ENCODE measurements at places on chromosomes 4 and X. TPM values are rescaled to one million over a fixed set of nuclear protein-coding genes. Genes with fewer than 3 reads are reported as not detected.

IRAK1 gene
- 58.6 TPM for total RNA-seq

OTC gene
- total RNA-seq, result 0.32 TPM

PRDM5 gene
- 8.2 TPM for total RNA-seq

GPR173 gene
- total RNA-seq, result 2.8 TPM

ANAPC10 gene
- 17.4 TPM for total RNA-seq

WAS gene
- total RNA-seq, result 9.1 TPM

CDK16 gene
- total RNA-seq, result 132 TPM

TBC1D25 gene
- total RNA-seq, result 18.1 TPM

HS3ST1 gene
- total RNA-seq, result 7.6 TPM

MAGEA11 gene
- not detected for total RNA-seq

MAGT1 gene
- total RNA-seq, result 65.0 TPM

CT45A1 gene
- not detected for total RNA-seq

SPANXA1 gene
- not detected for total RNA-seq

BTK gene
- 3.5 TPM for total RNA-seq

GNRHR gene
- total RNA-seq, result not detected

ANXA10 gene
- total RNA-seq, result not detected

S100P gene
- 0.38 TPM for total RNA-seq

DNA sequence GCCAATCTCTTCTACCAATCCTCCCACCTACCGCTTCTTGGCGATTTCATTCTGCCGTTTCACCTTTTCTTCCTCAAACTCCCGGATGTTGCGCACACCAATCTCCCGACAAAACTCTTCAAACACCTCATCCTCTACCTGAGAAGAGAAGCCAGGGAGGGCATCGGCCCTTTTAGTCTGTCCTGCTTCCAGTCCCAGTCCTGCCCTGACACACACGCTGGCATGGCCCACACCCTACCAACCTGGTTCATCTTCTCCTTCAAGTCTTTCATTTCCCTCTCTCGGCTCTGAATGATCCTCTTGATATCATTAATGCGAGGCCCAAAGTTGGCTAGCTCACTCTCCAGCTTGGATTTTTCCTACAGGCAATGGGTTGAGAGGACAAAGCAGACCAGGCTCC, 18.9 kb downstream of the SMC1A start:
- DNase-seq, result no peak

- DNase-seq, result no peak
Observed at GRCh38 chr4:169869490-169869889, 111.7 kb upstream of the HPF1 start.

DNA sequence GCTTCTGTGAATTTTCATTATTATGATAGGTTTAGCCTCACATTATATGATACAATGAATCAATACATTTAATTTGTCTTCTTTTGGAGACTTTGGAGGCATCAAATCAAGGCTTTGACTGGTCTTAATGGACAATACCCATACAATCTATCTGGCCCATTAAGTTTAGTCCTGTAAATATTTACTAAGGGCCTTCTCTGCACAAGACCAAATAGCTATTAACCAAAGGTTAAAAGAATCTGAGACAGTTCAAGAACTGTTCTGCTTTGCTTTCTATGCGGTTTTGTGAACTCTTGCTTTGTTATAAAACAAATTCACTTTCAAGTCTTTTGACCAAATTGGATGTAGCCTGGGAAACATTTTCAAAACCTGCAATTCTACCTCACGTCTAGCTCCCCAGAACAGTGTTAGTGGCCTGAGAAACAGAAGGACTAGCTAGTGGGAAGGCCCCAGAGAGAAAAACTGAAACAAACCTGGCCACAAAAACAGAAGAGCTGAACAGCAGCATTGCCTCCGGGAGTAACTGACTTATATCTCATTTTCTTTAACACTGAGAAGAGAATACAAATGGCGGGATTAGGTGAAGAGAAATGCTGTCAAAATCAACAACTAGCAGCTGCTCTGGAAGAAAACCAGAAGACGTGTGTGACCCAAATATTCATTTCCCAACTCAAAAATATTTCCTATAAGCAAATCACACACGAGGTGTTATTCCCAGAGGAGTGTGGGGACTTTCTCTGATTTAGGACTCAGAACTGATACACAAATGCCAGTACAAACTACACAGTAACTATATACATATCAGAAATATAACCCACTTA, 548 bp downstream of the TLR1 start:
- DNase-seq, result no peak

- DNase-seq, result no peak
Observed at GRCh38 chr4:141375855-141376254, 155.2 kb downstream of the ZNF330 start.

GRCh38 chr4:159121371-159121770, 18.5 kb downstream of the RAPGEF2 start:
- no peak for DNase-seq

DNA sequence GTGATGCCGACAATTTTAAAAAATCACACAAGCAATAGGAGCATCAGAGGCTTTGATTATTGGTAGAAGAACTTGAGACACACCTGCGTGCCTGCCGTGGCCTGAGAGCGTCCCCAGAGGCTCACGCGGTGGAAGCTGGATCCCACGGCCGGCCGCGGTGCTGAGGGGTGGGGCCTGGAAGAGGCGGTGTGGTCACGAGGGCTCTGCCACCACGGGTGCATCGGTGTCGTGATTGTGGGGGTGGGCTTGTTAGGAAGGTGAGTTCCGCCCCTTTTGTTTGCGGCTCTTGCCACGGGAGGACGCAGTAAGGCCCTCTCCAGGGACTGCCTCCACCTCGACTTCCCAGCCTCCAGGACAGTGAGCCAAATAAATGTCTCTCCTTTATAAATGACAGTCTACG, 77.2 kb upstream of the ADRA2C start:
- no peak for DNase-seq

DNA sequence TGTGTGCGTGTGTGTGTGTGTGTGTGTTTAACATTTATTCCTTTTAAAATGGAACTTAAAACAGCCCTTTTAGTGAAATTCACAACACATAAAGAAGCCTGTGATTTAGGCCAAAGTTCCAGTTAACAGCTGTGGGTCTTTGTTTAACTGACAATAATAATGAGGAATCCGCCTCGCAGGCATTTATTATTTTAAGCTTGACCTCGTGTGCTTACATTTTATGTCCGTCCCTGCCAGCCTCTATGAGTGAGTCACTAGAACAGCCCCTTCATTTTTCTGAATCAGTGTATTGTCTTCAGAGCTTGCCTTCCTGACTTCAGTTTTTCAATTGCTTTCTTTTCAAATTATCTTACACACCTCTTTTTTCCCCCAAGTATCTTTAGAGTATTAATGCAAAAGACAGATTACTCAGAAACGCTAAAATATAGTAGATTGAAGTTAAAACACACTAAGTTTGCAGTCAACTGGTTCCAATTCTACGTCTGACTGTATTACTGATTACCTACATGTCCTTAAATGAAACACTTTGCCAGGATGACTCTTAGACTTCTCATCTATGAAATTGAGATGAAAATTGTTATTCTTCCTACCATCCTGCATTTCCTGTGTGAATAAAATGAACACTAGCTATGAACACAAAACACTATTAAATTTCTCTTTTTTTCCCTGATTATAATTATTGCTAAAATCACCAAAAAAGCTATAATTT, 319.6 kb upstream of the HS3ST1 start:
- DNase-seq, result peak; percentile 24

DNA sequence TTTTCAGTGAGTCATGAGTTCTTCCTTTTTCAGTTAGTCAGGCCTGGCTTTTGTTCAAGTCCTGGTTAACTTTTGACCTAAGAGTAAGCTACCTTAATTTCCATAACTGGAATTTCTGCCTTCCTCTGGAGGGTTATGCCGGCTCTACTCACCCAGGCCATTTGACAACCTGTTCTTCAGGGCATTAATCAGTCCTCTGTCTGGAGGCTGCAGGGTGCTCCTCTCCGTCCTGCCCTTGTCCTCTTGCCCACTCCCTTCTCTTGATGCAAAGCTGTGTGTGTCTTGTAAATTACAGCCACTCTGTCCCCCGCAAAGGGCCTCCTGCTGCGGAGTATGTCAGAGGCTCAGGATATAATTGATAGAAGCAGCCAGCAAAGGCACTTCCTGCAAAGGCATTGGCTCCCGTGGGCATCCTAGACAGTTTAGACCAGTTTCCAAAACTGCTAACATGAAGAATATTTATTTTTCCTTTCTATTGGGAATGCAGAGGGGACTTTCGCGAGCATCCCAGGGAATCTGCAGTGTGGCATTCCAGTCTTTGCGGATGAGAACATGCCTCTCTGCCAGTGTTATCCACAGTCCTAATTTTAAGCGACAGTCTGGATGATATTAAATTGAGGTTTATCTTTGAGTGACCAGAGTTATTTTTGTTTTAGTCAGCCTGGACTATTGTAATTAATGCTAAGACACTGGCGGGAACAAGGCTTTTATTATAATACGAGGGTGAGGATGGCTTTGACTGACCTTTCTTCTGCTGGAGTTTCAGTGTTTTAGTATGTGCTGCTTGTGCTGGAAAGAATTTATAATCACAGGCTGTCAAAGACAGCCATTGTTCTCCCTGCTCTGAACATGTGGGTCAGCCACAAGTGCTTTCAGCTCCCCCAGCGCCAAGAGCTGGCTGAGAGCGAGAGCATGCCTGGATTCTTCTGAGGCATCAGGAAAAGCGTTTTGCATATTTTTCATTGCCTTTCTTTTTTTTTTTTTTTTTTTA, 74.2 kb downstream of the LIMCH1 start:
- DNase-seq, result peak; percentile 71

GRCh38 chr4:1072830-1073446, 40.4 kb downstream of the RNF212 start:
- DNase-seq, result peak; percentile 57

DNA sequence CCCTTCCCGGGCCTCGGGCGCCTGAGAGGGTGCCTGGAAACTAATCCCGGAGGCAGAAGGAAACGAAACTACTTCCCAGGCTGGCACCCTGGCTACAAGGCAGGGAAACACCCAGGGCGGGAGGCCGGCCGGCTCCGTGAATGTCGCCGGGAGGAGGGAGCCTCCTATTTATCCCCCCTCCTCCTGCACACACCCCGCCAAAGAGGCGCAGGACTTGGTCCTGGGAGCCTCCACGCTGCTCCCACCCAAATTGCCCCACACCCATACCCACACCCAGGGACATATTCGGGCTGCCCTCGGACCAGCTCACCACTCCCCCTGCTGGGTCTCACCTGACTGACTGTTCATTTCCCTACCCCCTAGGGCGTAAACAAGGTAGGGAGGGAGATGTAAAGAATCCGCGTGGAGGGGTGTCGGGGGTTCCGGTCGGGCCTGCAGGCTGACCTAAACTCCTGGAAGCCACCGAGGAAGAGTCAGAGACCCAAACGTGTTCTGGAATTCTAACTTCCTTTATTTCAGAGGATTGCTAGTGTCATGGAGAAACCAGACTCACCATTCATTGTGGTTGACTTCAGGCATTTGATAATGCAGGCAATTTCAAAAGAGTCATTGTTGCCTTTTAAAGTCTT, at the start of gene BTC:
TSS of gene BTC (minus strand) at position 142 of the 629 bp plus-strand sequence. CDS start 198 bp downstream, outside the sequence.
- peak; percentile 23 for DNase-seq

DNA sequence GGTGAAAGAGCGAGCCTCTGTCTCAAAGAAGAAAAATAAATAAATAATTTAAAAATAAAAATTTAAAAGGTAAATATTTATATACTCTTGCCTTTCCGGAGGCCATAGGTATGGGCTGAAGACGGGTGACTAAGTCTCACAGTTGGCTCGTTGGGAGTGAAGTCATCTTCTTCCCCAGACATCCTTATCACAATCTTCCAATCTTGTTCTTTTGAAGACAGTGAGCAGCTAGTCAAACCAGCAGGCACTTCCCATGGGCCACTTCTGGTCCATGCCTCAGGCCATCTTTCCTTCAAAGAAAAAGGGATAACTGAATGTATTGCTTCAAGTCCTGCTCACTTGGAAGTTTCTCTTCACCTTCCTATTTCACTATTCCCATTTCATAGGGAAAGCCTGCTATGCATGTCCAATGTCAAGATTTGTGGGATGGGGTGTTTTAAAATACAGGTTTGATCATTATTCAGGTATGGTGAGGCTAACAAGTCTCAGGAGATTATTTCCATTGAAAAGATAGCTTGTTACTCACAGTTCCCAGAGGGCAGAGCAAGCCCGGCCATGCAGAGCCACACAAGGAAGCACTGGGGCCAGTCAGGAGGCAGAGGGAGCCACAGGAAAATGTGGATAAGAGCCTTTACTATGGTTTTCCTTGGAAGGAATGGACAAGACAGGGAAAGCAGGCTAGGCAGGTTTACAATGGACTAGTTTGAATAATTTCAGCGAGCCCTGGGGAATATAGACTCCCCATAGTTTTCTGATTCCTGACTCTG, 33.3 kb upstream of the VCX2 start:
- no peak for DNase-seq

- peak; percentile 36 for DNase-seq
Observed at GRCh38 chr4:38857354-38858096, 908 bp upstream of the TLR6 start.

DNA sequence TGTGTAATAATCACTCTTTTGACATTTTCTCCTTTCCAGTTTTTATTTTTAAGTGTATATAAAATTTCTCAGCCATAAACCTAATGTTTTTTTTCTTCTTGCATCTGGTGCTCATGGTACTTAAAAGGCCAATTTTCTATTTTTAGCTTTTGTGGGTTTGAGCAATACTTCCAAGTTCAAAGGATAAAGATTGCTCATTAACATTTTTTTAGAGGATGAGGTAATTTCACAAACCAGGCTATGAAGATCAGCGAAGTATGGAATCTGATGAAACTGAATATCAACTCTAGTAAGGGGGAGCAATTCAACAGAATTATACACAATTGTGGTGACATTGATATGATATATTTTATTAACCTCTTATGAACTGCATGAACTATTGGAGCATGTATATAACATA, 25.8 kb upstream of the KLHL34 start:
- DNase-seq, result no peak

GRCh38 chrX:108029928-108030711, 14.7 kb upstream of the VSIG1 start:
- DNase-seq, result no peak

DNA sequence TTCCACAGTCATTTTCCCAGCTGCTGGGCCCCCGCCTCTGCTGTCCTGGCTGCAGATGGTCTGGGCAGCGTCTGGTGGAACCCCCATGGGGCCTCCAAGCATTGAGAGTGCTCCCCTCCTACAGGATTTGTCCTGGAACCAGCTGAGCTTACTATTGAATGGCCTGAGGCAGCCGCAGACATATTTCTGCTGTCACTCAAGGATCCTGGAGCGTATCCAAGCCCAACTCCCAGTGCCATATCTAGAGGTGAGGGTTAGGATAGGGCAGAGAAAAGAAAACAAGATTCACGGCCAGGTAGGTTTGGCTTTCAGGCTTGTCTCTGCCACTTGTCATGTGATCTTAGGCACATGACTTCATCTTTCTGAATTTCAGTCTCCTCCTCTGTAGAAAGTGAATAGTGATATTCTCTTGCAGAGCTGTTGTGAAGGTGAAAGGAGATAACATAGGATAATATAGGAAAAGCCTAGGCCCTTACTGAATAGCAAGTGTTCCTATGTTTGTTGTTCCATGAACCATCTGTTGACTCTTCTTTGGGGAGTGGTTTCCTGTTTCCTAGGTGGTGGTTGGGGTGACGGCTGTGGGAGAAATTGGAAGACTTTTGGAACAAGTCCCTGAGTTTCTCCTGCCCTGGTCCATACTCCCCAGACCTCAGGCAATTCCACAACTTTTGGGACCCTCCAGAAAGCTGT, 52.3 kb downstream of the SEPSECS start:
- DNase-seq, result peak; percentile 57

All from left cardiac atrium (tissue), 4 donors.